Progenitor cell of endocrine pancreas (in vitro differentiated cells): ENCODE measurements at places on chromosomes 5 and 9. TPM values are rescaled to one million over a fixed set of nuclear protein-coding genes. Genes with fewer than 3 reads are reported as not detected.
A peak's percentile ranks its signal among the peaks of the same experiment; 100 is the strongest.

- no peaks in the 10 kb centered on the region for H3K4me1 ChIP-seq
- no peak overlapping the region for H3K4me3 ChIP-seq
- H3K36me3 ChIP-seq, result peaks cover 1% of the 10 kb centered on the region
Measured at GRCh38 chr5:14767735-14768507, 103.4 kb downstream of the OTULIN start.

Gene RUFY1
- total RNA-seq, result 69.1 and 71.2 TPM in 2 replicates

Gene SLIT3
- total RNA-seq, result 18.8 and 19.6 TPM in 2 replicates

Gene EIF4E1B
- total RNA-seq, result not detected in 2 replicates

Gene GBA2
- 130 and 138 TPM in 2 replicates for total RNA-seq

GRCh38 chr9:117596678-117597077, 107.5 kb upstream of the TLR4 start:
- H3K36me3 ChIP-seq, result no peaks in the 10 kb centered on the region
- H3K4me3 ChIP-seq, result no peak overlapping the region
- H3K4me1 ChIP-seq, result no peaks in the 10 kb centered on the region
- no peaks in the 10 kb centered on the region for H3K27me3 ChIP-seq
- H3K27ac ChIP-seq, result no peak overlapping the region

- peaks cover 23% of the 10 kb centered on the region for H3K4me1 ChIP-seq
- no peak overlapping the region for H3K27ac ChIP-seq
- H3K36me3 ChIP-seq, result peaks cover 5% of the 10 kb centered on the region
- no peak for DNase-seq
Measured at GRCh38 chr5:176530983-176531901, 6.0 kb downstream of the RNF44 start.

Gene INSYN2B
- total RNA-seq, result 0.12 TPM in 1 of 2 replicates, not detected in the other

- DNase-seq, result no peak
- H3K4me1 ChIP-seq, result no peaks in the 10 kb centered on the region
- H3K27me3 ChIP-seq, result no peaks in the 10 kb centered on the region
- no peak overlapping the region for H3K4me3 ChIP-seq
- H3K36me3 ChIP-seq, result peaks cover 22% of the 10 kb centered on the region
- H3K27ac ChIP-seq, result no peak overlapping the region
Measured at GRCh38 chr9:33065157-33066076, 11.1 kb downstream of the SMU1 start.

Gene BTNL9
- not detected in 2 replicates for total RNA-seq

GRCh38 chr5:109756543-109757185, 66.9 kb downstream of the MAN2A1 start:
- H3K4me1 ChIP-seq, result peaks cover 1% of the 10 kb centered on the region
- H3K27me3 ChIP-seq, result no peaks in the 10 kb centered on the region
- H3K27ac ChIP-seq, result no peak overlapping the region
- H3K36me3 ChIP-seq, result peaks cover 13% of the 10 kb centered on the region
- no peak overlapping the region for H3K4me3 ChIP-seq

DNA sequence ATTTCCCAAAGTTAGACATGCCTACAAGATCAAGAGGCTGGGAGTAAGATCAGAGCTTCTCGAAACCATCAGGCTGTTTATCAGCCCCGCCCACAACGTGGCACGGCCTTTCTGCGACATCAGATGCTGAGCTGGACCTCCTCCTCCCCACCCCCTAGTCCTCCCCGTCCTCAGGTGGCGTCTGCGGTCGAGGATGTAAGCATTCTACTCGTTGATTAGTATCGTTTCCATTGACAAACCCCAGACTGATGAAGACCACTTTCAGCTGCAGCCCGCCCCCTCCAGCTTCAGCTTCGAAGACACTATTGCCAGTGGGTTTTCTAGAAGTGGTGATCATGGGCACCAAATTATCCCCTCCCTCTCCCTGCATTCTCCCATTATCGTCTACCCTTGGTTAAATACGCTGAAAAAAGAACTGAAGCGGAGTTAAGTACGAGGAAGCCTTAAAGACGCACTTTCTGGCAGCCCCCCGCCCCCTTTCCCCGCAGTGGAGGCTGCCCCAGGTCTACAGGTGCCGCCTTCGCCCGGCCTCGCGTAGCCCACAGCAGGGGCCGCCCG, 1.1 kb downstream of the PPIC start:
- DNase-seq, result no peak
- peaks cover 57% of the 10 kb centered on the region for H3K27me3 ChIP-seq
- H3K36me3 ChIP-seq, result no peaks in the 10 kb centered on the region
- no peak overlapping the region for H3K27ac ChIP-seq
- peaks cover 8% of the 10 kb centered on the region for H3K4me1 ChIP-seq
- peak overlapping the region; percentile 78 for H3K4me3 ChIP-seq

DNA sequence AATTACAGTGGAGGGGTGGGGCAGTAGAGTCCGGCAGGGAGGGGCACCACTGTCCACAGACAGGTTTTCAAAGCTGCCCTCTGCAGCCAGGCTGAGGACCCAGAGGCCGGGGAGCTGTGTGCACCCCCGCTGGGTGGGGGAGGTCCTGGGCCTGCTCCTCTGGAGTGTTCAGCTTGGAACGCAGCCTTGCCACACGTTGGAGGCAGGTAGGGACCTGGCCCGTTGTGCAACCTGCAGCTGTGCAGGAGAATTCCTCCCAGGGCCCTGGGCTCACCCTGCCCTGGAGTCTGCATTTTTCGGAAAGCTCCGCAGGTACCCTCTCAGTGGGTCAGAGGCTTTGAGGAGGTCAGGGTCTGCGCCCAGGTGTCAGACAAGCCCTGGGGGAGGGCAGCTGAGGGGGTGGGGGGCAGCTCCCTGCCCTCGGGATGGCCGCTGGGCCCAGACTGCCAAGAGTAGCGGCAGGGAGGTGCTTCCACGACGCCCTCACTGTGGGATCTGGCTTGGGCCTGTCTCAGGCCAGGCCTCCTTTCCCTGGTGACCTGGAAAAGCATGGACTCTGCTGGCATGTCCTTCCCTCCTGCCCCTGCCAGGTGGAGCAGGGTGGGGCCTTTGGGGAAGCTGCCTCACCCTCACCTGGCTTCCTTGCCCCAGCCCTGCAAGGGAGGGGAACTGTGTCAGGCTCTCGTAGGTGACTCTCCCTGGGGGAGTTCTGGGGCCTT, 29.5 kb downstream of the RXRA start:
- H3K4me1 ChIP-seq, result peaks cover 38% of the 10 kb centered on the region
- H3K27ac ChIP-seq, result no peak overlapping the region
- no peaks in the 10 kb centered on the region for H3K36me3 ChIP-seq
- no peak overlapping the region for H3K4me3 ChIP-seq
- DNase-seq, result no peak

DNA sequence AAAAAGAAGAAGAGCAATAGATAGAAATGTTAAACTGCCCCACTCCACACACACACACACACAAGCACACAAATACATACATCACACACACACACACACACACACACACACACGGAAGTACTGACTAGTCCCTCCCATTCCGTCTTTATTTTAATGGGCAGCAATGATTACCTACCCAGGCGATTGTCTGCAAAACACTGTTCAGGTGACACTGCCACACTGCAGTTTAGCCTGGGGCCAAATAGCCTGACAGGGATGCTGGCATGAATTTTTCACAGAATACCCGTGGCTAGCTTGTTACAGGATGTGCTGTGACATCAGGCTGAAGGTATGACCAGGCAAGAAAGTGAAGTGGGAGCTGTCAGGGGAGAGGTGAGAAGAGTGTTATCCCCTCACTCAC, 86.9 kb downstream of the FRMD3 start:
- no peaks in the 10 kb centered on the region for H3K36me3 ChIP-seq
- no peak overlapping the region for H3K4me3 ChIP-seq
- H3K27me3 ChIP-seq, result no peaks in the 10 kb centered on the region
- no peak for DNase-seq

DNA sequence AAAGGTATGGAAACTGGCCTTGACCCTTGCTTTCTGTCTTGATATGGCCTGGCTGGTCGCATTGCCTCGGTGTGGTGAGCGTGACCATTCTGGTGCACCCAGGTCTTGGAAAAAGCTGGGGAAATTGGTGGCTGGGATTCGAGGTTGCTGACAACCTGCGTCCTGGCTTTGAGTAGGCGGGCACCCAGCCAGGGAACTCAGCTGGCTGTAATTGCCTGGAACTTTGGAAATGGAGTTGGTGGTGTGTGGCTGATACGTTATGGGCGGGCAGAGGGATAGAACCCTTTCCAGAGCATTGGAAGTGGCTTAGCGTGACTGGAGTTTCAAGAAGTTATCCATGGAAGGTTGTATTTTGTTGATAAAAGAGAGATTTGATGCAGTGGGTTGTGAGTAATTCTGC, 35.2 kb downstream of the KCNMB1 start:
- no peaks in the 10 kb centered on the region for H3K36me3 ChIP-seq
- H3K27ac ChIP-seq, result no peak overlapping the region
- peaks cover 69% of the 10 kb centered on the region for H3K27me3 ChIP-seq
- peaks cover 10% of the 10 kb centered on the region for H3K4me1 ChIP-seq

Gene LCN9
- 0.57 and 1.5 TPM in 2 replicates for total RNA-seq

GRCh38 chr9:83185488-83186154, 122.7 kb upstream of the RASEF start:
- peaks cover 22% of the 10 kb centered on the region for H3K4me1 ChIP-seq
- H3K27ac ChIP-seq, result no peak overlapping the region
- no peak overlapping the region for H3K4me3 ChIP-seq

GRCh38 chr9:80664327-80665210, 1024.8 kb downstream of the TLE1 start:
- H3K4me3 ChIP-seq, result no peak overlapping the region
- H3K36me3 ChIP-seq, result peaks cover 1% of the 10 kb centered on the region
- peaks cover 3% of the 10 kb centered on the region for H3K4me1 ChIP-seq
- H3K27me3 ChIP-seq, result no peaks in the 10 kb centered on the region

GRCh38 chr5:59745415-59745863, 148.1 kb downstream of the PDE4D start:
- no peak overlapping the region for H3K4me3 ChIP-seq
- DNase-seq, result no peak
- peaks cover 6% of the 10 kb centered on the region for H3K27me3 ChIP-seq
- no peaks in the 10 kb centered on the region for H3K36me3 ChIP-seq
- no peak overlapping the region for H3K27ac ChIP-seq

DNA sequence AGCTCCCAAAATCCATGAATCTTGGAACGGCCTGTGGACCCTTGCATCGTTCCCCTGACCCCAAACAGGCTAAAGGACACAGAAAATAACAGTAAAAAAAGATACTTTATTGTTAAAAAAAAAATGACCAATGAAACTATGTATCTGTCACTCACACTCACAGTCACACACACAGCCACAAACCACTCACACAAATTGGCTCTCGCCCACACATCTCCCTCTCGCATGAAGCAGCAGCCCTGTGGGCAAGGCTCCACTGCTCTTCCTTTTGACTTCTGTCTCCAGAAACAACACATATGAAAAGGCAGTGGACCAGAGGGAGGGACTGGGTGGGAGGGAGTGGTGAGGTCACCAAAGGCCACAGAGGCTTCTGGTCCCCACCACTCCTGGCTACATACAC, 56.6 kb downstream of the SLC36A1 start:
- no peak overlapping the region for H3K27ac ChIP-seq
- H3K4me3 ChIP-seq, result no peak overlapping the region
- H3K27me3 ChIP-seq, result no peaks in the 10 kb centered on the region
- H3K4me1 ChIP-seq, result no peaks in the 10 kb centered on the region
- no peak for DNase-seq
- no peaks in the 10 kb centered on the region for H3K36me3 ChIP-seq

Gene LRRC70
- 0.75 and 0.77 TPM in 2 replicates for total RNA-seq

Gene SPINK13
- total RNA-seq, result not detected in 2 replicates

Gene BNC2
- 1.0 and 1.6 TPM in 2 replicates for total RNA-seq

GRCh38 chr9:91502913-91503672, 79.5 kb upstream of the NFIL3 start:
- no peaks in the 10 kb centered on the region for H3K36me3 ChIP-seq
- no peaks in the 10 kb centered on the region for H3K4me1 ChIP-seq

- DNase-seq, result no peak
- no peaks in the 10 kb centered on the region for H3K4me1 ChIP-seq
- no peaks in the 10 kb centered on the region for H3K27me3 ChIP-seq
- H3K27ac ChIP-seq, result no peak overlapping the region
Measured at GRCh38 chr9:128024761-128025308, 42.3 kb downstream of the NAIF1 start.

GRCh38 chr5:72152545-72152944, 45.3 kb downstream of the MAP1B start:
- no peak for DNase-seq
- peaks cover 2% of the 10 kb centered on the region for H3K36me3 ChIP-seq
- peaks cover 17% of the 10 kb centered on the region for H3K4me1 ChIP-seq
- no peak overlapping the region for H3K4me3 ChIP-seq
- H3K27ac ChIP-seq, result no peak overlapping the region

DNA sequence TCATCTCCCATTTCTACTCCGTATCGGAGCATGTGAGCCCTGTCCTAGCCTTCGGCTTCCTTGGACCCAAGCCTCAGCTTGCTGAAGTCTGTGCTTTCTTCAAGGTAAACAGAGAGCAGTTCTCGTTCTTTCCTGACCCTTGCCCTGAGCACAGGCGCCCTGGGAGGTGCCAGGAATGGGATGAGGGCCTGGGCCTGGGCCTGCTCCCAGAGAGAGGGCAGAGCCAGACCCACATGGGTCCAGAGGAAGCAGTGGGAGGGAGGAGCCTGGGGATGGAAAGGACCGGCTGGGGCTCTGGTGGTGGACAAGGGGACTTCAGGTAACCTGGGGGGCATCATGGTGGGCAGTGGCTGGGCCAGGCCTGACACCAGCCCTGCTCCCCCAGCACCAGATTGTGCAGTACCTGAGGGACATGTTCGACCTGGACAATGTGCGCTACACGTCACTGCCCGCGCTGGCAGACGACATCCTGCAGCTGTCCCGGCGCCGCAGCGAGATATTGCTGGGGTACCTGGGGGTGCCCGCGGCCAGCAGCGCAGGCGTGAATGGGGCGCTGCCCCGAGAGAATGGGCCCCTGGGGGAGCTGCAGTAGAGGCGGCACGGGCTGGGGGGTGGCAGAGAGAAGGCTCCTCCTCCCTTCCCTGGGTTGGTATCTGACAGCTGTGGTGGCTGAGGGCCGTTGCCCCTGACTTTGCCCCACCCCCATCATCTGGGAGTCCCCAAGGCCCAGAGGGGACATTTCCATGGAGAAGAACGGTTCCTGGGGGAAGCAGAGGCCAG, 10.9 kb upstream of the DOLPP1 start:
- H3K27me3 ChIP-seq, result no peaks in the 10 kb centered on the region
- H3K4me3 ChIP-seq, result no peak overlapping the region
- DNase-seq, result no peak
- no peaks in the 10 kb centered on the region for H3K4me1 ChIP-seq
- H3K27ac ChIP-seq, result no peak overlapping the region

Gene OSMR
- 0.19 and 0.82 TPM in 2 replicates for total RNA-seq
